Urinary bladder (tissue), 4 donors: ENCODE measurements at places on chromosomes 11 and 22. TPM values are rescaled to one million over a fixed set of nuclear protein-coding genes. Genes with fewer than 3 reads are reported as not detected.

The RAB36 gene
- total RNA-seq, result 2.0 TPM

The YPEL1 gene
- total RNA-seq, result 7.0 TPM

The BEST1 gene
- 2.0 TPM for total RNA-seq

The CENPM gene
- total RNA-seq, result 6.2 TPM

The MB gene
- 12.5 TPM for total RNA-seq

The AP5B1 gene
- total RNA-seq, result 3.0 TPM

The ADAMTS8 gene
- total RNA-seq, result 8.9 TPM

The ANO3 gene
- total RNA-seq, result 1.2 TPM

The NLRP10 gene
- not detected for total RNA-seq

The SGSM1 gene
- 1.9 TPM for total RNA-seq

The CD248 gene
- total RNA-seq, result 28.7 TPM

The CABP7 gene
- total RNA-seq, result 0.11 TPM

The FAM111B gene
- total RNA-seq, result 25.9 TPM

The MOV10L1 gene
- 9.7 TPM for total RNA-seq

The OR51E2 gene
- 0.63 TPM for total RNA-seq

The SOX6 gene
- total RNA-seq, result 12.8 TPM

The TBX1 gene
- total RNA-seq, result 1.2 TPM

The C22orf42 gene
- not detected for total RNA-seq

The MMP8 gene
- 1.3 TPM for total RNA-seq

The C22orf15 gene
- 0.63 TPM for total RNA-seq

The TPBGL gene
- total RNA-seq, result not detected

The MYOD1 gene
- total RNA-seq, result 1.1 TPM

The HTR3A gene
- 0.58 TPM for total RNA-seq

The DENND6B gene
- 4.1 TPM for total RNA-seq

The SPECC1L gene
- 50.3 TPM for total RNA-seq

The PHETA2 gene
- 26.0 TPM for total RNA-seq

The GPR83 gene
- total RNA-seq, result 0.16 TPM

The TRIM48 gene
- total RNA-seq, result not detected

The PRRG4 gene
- 5.1 TPM for total RNA-seq

The GGTLC2 gene
- total RNA-seq, result not detected

The ACCS gene
- total RNA-seq, result 29.2 TPM

The RASGRP2 gene
- total RNA-seq, result 7.6 TPM

The RTN4R gene
- 3.1 TPM for total RNA-seq

The SSTR3 gene
- not detected for total RNA-seq

The APOA4 gene
- total RNA-seq, result not detected
